ENCODE measurements at places on chromosomes 1 and 21. TPM values are rescaled to one million over a fixed set of nuclear protein-coding genes. Genes with fewer than 3 reads are reported as not detected.

DNA sequence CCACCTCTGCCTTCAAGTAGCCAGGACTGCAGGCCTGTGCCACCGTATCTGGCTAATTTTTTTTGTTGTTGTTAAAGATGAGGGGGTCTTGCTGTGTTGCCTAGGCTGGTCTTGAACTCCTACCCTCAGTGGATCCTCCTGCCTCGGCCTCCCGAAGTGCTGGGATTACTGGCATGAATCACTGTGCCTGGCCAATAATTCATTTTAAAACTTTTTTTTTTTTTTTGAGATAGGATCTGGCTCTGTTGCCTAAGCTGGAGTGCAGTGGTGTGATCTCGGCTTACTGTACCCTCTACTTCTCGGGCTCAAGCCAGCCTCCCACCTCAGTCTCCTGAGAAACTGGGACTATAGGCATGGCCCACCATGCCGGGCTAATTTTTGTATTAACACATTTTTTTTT is 3.5 kb downstream of the CDC73 start:
- DNase-seq, result no peak
- no peak overlapping the region for H3K27ac ChIP-seq
- H3K4me3 ChIP-seq, result no peak overlapping the region
- no peaks in the 10 kb centered on the region for H3K27me3 ChIP-seq
- H3K4me1 ChIP-seq, result peaks cover 37% of the 10 kb centered on the region

- peaks cover 10% of the 10 kb centered on the region for H3K4me1 ChIP-seq
- H3K27me3 ChIP-seq, result no peaks in the 10 kb centered on the region
- H3K36me3 ChIP-seq, result no peaks in the 10 kb centered on the region
- DNase-seq, result no peak
- H3K27ac ChIP-seq, result no peak overlapping the region
- H3K4me3 ChIP-seq, result no peak overlapping the region
These were observed 450.0 kb downstream of the USP25 start for GRCh38 chr21:16179773-16180172.

Gene NR1I3
- total RNA-seq, result not detected

Gene TCP10L
- 0.40 TPM for total RNA-seq

Gene AMPD1
- not detected for total RNA-seq

Gene RIPK4
- total RNA-seq, result 6.1 TPM

Gene COL8A2
- 17.4 TPM for total RNA-seq

Data from chondrocyte (in vitro differentiated cells).